Epithelial cell of proximal tubule (primary cell): ENCODE measurements at places on chromosomes 4 and X.
A peak's percentile ranks its signal among the peaks of the same experiment; 100 is the strongest.

DNA sequence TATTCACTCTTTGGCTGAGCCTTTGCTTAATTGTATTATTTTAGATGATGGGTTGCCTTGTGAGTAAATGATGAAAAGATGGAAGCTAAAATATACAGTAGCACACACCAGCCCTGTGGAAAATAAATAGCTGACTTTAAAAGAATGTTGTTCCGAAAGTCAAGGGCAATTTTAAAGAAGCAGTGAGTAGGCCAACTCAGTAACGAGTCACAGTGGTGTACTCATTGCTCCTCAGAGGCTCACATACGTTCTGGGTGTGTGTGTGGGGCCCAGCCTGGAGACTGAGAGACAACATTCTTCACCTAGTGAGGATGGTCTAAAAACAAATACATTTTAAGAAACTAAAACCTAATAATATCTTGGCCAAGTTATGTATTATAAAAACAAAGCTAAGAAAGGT, 640.3 kb downstream of the TRIML1 start:
- no peak for DNase-seq

DNA sequence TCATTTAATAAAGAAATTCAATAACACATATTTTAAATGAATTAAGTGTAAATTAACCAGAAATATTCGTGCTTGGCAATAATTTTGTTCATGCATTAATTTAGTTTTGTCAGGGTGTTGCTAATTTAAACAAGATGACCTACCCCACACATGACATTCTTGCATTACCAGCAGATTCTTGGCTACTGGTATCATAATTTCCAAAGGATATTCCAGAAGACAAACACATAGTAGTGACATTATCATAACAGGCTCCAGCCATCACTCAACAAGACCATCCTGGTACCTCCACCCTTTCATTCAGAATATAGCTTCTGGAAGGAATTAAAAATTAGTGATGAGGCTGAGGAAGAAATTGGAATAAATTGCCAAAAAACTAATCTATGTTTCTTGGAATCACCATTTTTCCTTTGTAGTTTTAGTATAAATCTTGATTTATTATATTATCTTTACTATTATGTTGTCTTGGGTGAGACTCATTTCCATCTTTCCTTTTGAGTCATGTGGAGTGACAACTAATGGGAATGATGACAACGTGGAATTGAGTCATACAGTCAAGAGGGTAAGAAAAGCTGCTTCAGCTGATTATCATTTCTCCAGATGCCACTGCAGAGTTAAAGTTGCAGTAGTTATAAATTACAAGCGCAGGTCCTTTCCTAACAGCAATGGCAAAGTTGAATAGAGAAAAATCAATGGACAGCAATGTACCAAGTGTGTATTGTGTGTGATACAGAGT, 30.9 kb upstream of the HHIP start:
- DNase-seq: no peak

- no peak for DNase-seq
Measured at GRCh38 chr4:143262838-143263237, 73.8 kb upstream of the GAB1 start.

DNA sequence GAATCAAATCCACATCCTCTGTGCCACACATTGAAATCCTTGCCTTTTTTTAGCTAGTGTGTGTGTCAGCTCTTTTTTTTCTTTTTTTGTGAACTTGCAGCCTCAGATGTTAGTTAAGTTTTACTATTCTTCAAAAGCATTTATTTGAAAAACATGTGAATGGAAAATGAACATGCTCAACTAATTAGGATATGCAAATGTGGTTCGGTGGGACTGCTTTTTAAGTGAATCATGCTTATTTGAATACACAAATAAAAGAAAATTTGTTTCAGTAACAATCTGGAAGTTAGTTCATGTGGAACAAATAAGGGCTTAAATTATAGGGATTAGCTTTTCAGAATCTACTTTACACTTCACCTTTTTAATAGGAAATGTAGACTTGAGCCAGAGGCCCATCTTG, 751.5 kb upstream of the FAM241A start:
- DNase-seq: no peak

DNA sequence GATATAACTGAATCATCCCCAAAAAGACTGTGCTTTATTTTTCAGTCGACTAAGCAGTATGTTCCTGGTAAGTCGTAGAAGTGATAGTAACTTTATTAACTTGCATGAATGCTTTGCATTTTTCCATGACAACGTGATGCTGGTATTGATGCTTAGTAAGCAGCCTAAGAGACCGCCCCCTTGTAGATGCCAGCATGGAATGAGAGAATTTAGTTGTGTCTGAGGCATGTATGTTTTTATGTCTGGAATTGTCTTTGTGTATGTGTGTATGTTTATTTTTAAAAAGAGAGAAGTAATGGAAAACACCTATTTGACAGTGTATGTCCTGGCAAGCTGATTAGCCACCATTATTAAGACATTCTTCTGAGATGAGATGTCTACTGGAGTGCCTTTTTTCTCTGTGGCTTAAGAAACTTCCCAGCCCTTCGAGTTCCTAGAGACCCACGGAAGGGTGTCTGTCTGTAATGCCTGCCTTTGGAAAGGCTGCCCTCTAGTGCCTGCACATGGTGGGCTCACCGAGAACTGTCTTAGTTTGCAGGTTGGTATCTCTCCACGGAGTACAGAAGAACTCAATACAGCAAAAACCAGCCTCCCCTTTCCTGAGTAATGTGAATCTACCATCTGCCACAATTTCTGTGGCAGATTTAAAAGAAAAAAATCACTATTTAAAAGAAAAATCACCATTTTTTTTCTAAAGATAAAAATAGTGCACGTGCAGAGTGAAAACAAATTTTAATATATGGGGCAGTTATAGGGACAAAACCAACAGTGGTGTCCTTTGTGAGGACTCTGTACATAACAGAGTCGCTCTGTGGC, 85.9 kb downstream of the AASDH start:
- peak; percentile 77 for DNase-seq

- no peak for DNase-seq
Measured at GRCh38 chr4:7700665-7701064, 239.0 kb downstream of the AFAP1 start.

- DNase-seq: no peak
Measured at GRCh38 chrX:93673869-93674271, at the start of gene FAM133A. Gene FAM133A (plus strand): TSS chrX:93674206. CDS start chrX:93709420, 35,214 bp downstream.

DNA sequence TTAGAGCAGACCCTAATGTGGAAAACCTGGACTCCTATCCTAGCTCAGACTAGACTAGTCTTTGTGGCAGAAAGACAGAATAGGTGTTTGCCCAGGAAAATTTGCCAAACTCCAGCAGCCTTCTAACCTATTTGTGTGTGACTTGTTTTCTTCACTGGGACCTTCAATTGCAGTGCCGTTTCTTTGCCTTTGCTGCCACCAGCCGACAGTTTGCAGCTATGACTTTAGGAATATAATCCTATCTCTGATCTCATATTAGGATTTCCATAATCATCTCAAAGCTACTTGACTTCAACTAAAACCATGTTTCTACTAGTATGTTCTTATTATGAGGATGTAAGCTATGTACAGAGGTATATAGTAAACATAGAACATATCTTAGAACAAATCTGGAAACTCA, 60.2 kb upstream of the PGAM4 start:
- DNase-seq: no peak

DNA sequence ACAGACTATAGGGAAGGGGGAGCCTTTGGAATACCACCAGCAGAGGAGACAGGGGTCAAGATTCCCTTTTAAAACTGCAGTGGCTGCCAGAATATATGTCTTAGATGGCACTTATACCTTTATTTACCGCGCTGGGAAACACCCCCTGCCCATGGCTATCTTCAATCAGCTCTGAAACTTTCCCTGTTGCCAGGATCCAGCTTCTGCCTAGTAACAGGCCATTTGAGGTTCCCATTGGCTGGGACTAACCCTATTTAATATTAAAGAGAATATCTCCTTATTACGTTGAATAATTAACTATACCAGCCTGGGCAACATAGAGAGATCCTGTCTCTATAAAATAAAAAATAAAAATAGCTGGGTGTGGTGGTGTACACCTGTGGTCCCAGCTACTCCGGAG, 23.8 kb downstream of the SOWAHB start:
- DNase-seq: no peak

- no peak for DNase-seq
Measured at GRCh38 chr4:53100501-53101190, 238.5 kb downstream of the RASL11B start.

DNA sequence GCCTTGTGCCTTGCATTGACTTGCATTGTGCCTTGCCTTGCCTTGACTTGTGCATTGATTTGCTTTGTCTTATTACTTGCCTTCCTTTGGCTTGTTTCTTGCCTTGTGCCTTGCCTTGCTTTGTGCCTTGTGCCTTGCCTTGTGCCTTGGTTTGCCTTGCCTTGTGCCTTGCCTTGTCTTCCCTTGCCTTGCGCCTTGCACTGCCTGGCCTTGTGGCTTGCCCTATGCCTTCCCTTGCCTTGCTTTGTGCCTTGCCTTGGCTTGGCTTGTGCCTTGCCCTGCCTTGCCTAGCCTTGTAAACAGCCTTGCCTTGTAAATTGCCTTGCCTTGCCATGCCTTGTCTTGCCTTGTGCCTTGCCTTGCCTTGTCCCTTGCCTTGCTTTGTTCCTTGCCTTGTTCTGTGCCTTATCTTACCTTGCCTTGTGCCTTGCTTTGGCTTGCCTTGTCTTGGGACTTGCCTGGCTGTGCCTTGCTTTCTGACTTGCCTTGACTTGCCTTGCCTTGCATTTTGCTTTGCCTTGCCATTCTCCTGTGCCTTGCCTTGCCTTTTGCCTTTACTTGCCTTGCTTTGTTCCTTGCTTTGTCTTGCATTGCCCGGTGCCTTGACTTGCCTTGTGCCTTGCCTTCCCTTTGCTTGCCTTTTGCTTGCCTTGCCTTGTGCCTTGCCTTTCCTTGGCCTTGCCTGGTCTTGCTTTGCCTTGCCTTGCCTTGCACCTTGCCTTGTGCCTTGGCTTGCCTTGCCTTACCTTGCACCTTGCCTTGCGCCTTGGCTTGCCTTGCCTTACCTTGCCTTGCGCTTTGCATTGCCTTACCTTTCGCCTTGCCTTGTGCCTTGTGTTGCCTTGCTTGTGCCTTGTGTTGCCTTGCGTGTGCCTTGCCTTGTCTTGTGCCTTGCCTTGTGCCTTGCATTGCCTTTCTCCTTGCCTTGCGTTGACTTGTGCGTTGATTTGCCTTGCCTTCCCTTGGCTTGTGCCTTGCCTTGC, 97.5 kb downstream of the TAB3 start:
- no peak for DNase-seq

DNA sequence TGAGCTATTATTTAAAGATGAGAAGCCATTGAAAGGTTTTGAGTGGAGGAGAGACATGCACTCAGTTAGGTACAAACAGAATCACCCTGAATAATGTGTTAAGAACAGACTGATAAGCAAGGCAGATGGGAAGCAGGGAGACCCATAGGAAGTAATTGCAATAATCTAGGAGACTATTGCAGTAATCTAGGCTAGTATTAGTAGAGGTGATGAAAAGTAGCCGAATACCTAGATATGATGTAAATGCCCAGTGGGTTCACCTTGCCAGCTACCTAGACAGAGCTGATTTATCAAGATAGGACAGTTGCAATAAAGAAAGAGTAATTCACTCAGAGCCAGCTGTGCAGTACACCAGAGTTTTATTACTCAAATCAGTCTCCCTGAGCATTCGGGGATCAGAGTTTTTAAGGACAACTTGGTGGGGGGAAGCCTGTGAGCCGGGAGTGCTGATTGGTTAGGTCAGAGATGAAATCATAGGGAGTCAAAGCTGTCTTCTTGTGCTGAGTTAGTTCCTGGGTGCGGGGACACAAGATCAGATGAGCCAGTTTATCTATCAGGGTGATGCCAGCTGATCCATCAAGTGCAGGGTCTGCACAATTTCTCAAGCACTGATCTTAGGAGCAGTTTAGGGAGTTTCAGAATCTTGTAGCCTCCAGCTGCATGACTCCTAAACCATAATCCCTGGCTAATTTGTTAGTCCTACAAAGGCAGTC, 427.5 kb downstream of the RPA4 start:
- no peak for DNase-seq

DNA sequence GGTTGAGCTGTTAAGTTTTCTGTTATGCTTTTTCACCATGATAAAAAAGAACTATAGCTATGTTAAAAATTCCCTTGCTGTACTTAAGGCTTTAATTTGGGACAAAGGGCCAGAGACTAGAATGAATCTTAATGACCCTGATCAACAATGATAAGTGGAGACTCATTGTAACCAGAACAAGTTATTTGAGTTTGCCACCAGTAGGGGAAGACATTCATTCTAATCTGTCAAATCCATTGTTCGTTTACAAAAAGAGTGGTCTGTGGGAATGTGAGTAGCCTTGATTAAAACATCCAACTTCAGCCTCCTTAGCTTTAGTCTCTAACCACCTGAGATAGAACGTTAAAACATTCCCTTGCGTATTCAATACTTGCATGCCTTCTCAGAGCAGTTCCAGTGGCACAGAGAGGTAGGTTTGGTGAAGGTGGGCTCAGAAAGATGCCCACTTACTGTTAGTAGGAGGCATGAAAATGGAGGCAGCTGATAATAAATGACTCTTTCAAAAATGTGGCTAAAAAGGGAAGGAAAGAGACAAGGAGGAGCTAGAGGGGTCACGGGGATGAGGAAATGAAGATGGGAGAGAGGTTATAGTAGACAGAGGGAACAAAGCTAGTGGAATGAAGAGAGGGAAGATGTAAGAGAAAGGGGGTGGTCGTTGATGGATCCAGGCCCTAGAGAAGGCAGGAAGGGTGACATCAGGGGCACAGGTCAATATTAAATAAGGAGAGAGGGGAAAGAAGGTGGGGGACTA, 66.2 kb downstream of the EGF start:
- no peak for DNase-seq

DNA sequence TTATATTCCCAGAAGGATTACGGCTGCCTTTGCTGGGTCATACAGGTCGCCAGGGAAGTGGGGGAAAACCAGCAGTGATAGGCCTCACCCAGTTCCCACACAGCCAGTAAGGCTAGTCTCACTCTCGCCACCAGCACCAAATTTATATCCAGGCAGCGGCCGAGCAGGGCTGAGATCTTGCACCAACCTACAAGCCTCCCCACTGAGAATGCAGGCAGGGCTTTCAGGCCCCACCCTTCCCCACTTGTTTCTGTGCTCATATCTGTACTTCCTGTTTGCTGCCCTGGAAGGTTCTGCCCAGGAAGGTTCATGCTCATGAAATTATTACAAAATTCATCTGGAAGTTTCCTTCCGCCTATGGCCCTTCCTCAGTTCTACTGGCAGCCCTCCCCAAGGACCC, 179.7 kb downstream of the STIM2 start:
- DNase-seq: no peak

- DNase-seq: no peak
Measured at GRCh38 chr4:103076747-103077347, at the start of gene SLC9B2. Gene SLC9B2 (minus strand): TSS chr4:103076761. CDS start chr4:103067550, 9,211 bp downstream.

DNA sequence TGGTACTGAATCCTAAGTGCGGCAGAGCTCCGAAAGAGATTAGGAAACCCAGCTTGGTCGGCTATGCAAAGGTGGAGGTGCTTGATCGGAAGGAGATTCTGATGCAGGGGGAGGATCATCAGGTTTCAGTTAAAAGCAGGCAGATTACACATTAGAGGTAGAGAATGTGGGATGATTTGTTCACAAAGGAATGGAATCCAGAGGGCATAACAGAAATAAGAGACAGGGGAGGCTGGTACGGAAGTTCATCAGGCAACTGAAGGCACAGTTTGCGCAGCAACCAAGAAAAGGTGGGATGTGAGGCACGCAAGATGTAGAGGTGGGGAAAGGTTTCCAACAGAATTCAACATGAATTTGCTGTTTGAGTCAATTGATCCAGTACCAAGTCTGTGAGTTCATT, 424 bp upstream of the ZNF330 start:
- peak; percentile 23 for DNase-seq

GRCh38 chrX:123121241-123121640, 62.8 kb upstream of the GRIA3 start:
- DNase-seq: no peak
